ENCODE measurements at places on chromosomes 4 and X.

- DNase-seq: no peak
These were observed 210.7 kb downstream of the PRR32 start for GRCh38 chrX:127030016-127030748.

DNA sequence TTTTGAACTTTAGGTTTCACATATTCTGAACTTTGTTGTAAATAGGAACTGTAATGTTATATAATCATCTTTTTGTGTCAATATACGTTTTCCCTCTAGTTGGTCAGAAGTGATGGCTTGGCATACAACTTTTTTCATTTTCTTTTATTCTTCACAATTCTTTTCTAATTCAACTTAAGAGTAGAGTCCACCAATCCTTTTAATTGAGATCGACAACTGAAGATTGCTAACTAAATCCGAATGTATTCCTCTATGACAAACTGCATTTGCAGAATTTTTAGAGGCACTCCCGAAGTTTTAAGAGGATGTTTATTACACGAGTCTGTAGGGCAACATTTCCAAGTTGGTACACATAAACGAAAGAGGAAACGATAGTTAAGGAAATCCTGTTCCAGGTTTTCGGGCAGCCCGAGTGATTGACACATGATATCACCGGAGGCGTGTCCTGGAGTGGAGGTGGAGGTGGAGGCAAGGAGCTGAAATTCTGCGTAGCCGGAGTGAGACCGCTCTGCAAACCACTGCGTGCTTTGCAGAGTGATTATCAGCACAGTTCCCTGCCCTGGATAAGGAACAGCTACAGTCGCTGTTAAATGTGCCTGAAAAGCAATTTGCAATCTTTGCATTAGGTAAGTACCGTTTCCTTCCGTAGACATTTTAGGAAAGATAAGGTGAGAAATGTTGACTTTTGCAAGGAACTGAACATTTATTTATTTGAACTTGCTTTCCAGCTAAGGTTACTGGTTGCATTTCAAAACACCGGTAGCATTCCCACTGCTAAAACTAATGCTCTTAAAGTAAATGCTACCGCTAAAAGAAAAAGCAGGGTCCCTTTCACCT, at the start of gene SPRY1:
Gene SPRY1 (plus strand): TSS at position 489 of the 837 bp plus-strand sequence. CDS start 4,797 bp downstream, outside the sequence.
- peak; percentile 55 for DNase-seq

GRCh38 chr4:55604996-55605395, 13.0 kb upstream of the PDCL2 start:
- no peak for DNase-seq

DNA sequence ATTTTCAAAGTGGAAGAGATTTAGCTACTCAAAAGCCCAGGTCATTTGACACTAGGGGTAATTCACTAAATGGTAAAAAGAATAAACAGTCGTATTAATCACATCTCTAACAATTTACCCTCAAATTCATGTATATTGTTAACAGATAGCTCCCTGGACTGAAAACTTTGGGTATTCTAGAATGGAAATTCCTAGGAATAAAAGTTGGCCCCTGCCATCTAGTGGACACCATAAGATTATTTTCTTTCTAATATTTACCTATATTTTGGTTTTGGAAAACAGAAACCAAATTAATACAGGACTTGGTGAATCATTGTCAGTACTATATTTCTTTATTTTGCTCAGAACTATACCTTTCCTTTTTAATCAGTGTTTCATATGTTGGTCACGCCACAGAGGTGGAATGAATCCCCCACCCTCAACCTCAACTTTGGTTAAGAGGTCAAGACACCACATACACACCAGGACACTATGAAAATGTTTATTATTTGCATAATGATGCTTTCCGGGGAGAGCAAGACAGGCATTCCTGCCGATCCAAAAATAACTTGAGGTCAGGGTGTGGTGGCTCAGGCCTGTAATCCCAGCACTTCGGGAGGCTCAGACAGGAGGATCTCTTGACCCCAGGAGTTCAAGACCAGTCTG, 96.2 kb upstream of the APOOL start:
- DNase-seq: no peak

DNA sequence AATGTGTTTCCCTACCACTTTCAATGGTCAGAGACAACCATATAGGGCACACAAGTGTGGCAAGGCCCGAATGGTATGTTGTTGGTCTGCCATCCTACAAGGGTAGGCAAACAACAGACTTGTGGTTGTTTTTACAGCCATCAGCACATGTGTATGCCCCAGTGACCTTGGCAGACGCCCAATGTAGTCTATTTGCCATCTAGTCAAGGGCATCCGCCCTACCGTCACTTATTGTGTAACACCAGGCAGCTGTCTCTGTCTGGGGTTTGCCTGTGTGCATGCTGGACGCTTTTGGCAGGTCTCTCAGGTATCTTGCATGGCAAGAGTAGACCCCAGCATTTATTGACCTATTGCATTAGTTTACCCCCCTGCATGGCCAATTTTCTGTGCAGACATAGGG, 1145.5 kb upstream of the POU3F4 start:
- DNase-seq: no peak
